ENCODE measurements at places on chromosomes 5 and 9. TPM values are rescaled to one million over a fixed set of nuclear protein-coding genes. Genes with fewer than 3 reads are reported as not detected.

The PTPRD gene
- 0.50 TPM for total RNA-seq

The PRDM9 gene
- total RNA-seq, result not detected

The IGFBPL1 gene
- total RNA-seq, result not detected

The ADAM19 gene
- total RNA-seq, result 1.0 TPM

The JAKMIP2 gene
- 0.08 TPM for total RNA-seq

The LRRC70 gene
- total RNA-seq, result 1.2 TPM

The GABRA6 gene
- not detected for total RNA-seq

The GRPEL2 gene
- total RNA-seq, result 96.0 TPM

The NREP gene
- 18.0 TPM for total RNA-seq

The BNC2 gene
- 0.17 TPM for total RNA-seq

The FCN2 gene
- not detected for total RNA-seq

The KLF9 gene
- total RNA-seq, result 7.8 TPM

The PTGS1 gene
- 3.7 TPM for total RNA-seq

The AJM1 gene
- 1.2 TPM for total RNA-seq

The INSL6 gene
- not detected for total RNA-seq

The FLT4 gene
- not detected for total RNA-seq

The EQTN gene
- total RNA-seq, result not detected

The CDKN2B gene
- 50.0 TPM for total RNA-seq

The IL4 gene
- total RNA-seq, result not detected

The FRMPD1 gene
- total RNA-seq, result not detected

The NUTM2F gene
- total RNA-seq, result not detected
